ENCODE measurements at places on chromosomes 2 and 18. TPM values are rescaled to one million over a fixed set of nuclear protein-coding genes. Genes with fewer than 3 reads are reported as not detected.
A peak's percentile ranks its signal among the peaks of the same experiment; 100 is the strongest.

The C18orf54 gene
- 1.8 TPM for polyA plus RNA-seq

The NETO1 gene
- polyA plus RNA-seq, result not detected

DNA sequence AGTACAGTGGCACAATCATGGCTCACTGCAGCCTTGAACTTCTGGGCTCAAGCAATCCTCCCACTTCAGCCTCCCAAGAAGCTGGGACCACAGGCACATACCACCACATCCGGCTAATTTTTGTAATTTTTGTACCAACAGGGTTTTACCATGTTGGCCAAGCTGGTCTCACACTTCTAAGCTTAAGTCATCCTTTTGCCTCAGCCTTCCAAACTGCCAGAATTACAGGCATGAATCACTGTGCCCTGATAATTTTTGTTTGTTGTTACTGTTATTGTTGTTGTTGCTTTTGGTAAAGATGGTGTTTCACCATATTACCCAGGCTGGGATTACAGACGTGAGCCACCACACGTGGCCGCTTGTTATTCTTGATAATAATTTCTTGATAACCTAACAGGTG is 10.5 kb upstream of the COBLL1 start:
- no peak for DNase-seq

The SEMA4C gene
- polyA plus RNA-seq, result 1.3 TPM

- DNase-seq, result no peak
These were observed 414.9 kb upstream of the SYT4 start for GRCh38 chr18:43692099-43692690.

DNA sequence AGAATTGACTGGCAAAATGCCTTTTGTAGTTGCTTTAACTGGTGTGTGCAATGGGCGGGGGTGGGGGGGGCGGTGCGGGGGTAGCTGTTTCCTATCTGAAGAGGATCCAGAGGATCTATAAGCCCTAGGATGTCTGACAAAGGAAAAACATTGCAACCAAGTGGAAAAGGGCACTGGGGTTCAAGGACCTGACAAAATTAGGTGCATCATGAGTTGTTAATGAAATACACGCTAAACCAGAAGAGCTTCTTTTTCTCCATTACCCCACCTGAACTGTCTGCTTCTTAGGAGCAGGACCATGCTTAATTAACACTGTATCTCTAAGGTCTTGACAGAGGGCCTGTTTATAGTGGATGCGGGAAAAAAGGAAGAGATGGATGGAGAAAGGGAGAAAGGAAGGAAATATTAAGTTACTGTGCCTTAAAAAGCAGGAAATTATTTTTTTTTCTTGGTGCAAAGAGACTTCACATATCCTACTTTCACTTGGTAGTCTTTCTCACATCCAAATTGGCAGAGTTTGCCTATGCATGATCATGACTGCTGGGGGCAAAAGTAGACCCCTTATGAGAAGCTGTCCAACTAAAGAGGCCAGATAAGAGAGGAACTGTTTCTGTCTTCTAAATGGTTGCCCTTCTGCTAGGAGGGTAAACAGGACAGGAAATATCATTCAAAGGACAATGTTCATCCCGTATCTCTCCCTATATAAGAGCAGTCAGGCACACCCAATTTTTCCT is 4.6 kb downstream of the RND3 start:
- no peak for DNase-seq

The TBR1 gene
- polyA plus RNA-seq, result not detected

GRCh38 chr2:8154936-8155335 is 526.9 kb upstream of the ID2 start:
- DNase-seq, result no peak

The PLB1 gene
- 0.78 TPM for polyA plus RNA-seq

The LYG1 gene
- polyA plus RNA-seq, result 0.46 TPM

DNA sequence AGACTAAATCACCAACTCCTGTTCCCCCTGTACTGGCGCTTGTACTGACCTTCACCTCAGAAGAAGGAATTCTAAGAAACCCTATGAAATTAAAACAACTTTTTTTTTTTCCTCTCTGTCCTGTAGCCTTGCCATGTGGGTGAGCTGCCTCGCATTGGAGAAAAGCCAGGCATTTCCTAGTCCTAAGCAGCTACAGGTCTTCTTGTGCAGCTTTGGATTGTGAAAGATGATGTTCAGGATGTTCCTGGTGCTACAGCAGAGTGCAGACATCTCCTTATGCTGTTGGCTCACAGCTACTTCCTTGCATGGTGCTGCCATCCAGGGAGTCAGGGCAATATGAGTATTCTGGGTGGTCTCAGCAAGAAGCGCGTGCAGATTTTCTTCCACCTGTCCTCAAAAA is 11.9 kb downstream of the PIK3C3 start:
- no peak for DNase-seq

The SERPINB12 gene
- polyA plus RNA-seq, result not detected

DNA sequence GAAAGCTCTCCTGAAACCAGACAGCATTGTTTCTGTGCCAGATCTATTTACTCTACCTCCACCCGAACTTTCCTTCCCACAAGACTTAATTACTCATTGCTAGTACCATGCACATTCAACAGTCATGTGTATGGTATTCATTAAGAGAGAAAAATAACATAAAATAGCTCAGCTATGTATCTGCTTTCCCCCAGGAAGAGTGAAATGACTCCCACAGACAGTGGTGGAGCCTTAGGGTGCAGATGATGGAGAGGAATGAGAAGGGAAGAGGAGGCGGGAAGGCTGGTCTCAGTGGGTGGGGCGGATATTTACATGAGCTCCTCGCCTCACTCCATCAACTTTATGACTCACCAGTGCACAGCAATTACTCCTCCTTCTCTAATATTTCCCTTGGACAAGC is 724.5 kb downstream of the EPHA4 start:
- no peak for DNase-seq

- no peak for DNase-seq
These were observed 26.9 kb upstream of the KCNG2 start for GRCh38 chr18:79770826-79771225.

GRCh38 chr2:224412141-224413015 is 10.5 kb upstream of the FAM124B start:
- DNase-seq, result no peak

- no peak for DNase-seq
These were observed 240.1 kb downstream of the ACKR3 start for GRCh38 chr2:236809716-236810115.

The TDRD15 gene
- polyA plus RNA-seq, result not detected

DNA sequence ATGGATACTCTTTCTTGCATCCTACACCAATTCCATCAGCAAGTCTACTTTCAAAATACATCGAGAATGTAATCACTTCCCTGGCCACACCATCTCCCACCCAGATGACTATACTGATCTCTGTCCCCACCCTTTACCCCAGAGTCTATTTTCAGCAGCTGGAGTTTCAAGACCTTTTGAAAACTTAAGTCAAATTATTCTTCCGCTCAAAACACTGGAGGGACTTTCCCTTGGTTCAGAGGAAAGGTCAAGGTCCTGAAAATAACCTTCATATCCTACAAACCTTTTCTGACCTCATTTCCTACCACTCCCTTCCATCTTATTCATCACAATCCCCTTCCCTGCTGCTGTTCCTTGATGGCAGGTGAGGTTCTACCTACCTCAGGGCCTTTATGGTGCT is 58.8 kb upstream of the LYPD6 start:
- DNase-seq, result no peak

- no peak for DNase-seq
These were observed 73.5 kb upstream of the SRD5A2 start for GRCh38 chr2:31654241-31654640.

The CHRND gene
- not detected for polyA plus RNA-seq

DNA sequence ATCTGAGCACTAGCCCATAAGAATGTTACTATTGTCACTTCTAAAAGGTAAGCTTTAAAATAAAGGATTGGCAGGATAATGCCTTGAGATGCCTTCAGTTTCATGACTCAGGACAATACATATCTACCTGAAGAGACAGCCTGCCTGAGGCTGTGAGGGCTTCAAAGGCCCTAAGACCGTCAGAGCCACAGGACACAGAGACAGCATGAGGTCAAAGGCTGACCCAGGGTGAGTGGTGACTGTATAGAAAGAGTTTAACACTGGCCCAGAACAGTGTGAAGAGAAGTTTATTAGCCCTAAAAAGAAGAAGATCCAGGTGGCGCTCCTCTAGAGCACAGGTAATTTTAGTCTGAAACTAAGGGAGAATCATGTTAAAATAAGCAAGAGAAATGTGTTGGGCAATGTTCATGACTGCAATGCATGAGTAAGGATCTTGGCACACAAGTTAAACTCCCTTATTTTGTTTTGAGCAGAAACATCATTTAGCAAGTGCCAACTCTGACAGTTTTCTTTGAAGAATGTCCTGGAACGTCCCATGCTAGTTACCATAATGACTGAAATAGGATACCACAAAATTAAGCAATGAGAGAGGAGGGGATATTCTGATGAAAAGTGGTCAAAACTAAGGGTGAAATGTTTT is 78.1 kb upstream of the FAM110C start:
- DNase-seq, result no peak

- no peak for DNase-seq
These were observed 14.5 kb downstream of the EPC2 start for GRCh38 chr2:148658807-148659722.

The GDF7 gene
- polyA plus RNA-seq, result 0.13 TPM

- no peak for DNase-seq
These were observed 45.1 kb upstream of the HDAC4 start for GRCh38 chr2:239445771-239446524.

GRCh38 chr2:121140734-121141133 is 144.3 kb downstream of the TFCP2L1 start:
- no peak for DNase-seq

The DSC3 gene
- not detected for polyA plus RNA-seq

- DNase-seq, result no peak
These were observed 98.1 kb downstream of the NFATC1 start for GRCh38 chr18:79493801-79494211.

GRCh38 chr2:15894481-15895144 is 45.7 kb upstream of the MYCN start:
- DNase-seq, result no peak

The SLC14A1 gene
- polyA plus RNA-seq, result 10.5 TPM

The ALLC gene
- polyA plus RNA-seq, result not detected

The STK16 gene
- polyA plus RNA-seq, result 26.1 TPM

DNA sequence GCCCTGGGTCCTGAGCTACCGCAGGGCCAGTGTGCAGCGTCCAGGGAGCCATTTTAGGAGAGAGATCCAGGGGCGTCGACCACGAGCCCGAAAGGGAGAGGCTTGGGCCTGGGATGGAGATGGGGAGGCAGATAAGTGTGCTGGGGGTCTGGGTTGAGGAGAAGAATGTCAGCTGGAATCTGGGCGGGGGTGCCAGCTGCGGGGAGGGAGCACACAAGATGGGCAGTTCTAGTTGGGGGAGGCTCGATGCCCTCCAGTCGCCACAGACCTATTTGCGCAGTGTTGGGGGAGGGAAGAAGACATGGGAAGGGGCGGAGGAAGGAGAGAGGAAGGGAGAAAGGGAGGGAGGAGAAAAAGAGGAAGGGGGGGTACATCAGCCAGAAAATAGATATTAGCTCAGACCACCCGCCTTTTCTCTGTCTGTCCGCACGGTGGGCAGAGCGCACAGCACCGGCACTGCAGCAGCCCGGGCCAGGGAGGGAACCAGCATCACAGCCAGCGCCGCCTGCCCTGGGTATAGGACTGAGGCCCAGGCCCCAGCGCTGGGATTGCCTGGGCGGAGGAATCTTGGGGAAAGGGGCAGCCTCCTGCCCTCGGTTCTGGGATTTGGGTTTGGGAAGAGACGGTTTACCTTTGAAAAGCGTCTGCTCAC is 1.9 kb upstream of the HOXD11 start:
- DNase-seq, result no peak

The PTPRN gene
- polyA plus RNA-seq, result not detected

DNA sequence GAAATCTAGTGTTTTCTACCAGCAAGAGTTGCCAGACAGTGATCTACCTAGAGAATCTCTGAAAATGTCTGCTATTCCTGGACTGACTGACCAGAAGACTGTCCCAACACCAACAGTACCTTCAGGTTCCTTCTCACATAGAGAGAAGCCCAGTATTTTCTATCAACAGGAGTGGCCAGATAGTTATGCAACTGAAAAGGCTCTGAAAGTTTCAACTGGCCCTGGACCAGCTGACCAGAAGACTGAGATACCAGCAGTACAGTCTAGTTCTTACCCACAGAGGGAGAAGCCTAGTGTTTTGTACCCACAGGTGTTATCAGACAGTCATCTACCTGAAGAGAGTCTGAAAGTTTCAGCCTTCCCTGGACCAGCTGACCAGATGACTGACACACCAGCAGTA is 63.8 kb downstream of the ALMS1 start:
- DNase-seq, result no peak

GRCh38 chr2:230827774-230828271 is 36.9 kb upstream of the ITM2C start:
- DNase-seq, result no peak

GRCh38 chr18:35374708-35375107 is 2.4 kb downstream of the ZNF396 start:
- DNase-seq, result no peak

GRCh38 chr2:48016225-48017019 is 110.1 kb upstream of the FBXO11 start:
- peak; percentile 9 for DNase-seq

The PRKAG3 gene
- polyA plus RNA-seq, result not detected
